Foreskin fibroblast (primary cell): ENCODE measurements at places on chromosomes 7 and 10.
A peak's percentile ranks its signal among the peaks of the same experiment; 100 is the strongest.

- DNase-seq = peak; percentile 15
These were observed 45.5 kb upstream of the ZNRF2 start for GRCh38 chr7:30238721-30239441.

DNA sequence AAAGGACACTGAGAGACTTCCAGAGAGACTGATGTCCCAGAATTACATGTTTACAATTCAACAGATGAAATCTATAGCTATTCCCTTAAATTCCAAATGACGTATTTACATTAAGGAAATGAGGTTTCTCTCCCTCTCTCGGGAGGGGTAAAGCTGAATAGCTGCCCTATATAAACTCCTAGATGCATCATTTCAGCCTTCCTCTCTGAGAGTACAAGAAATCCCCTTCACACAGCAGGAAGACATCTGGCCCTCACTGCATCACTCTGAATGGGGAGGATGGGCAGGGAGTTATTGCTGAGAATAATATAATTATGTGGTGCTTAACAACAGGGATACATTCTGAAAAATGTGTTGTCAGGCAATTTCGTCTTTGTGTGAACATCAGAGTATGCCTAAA is 11.0 kb downstream of the POT1 start:
- DNase-seq = no peak

DNA sequence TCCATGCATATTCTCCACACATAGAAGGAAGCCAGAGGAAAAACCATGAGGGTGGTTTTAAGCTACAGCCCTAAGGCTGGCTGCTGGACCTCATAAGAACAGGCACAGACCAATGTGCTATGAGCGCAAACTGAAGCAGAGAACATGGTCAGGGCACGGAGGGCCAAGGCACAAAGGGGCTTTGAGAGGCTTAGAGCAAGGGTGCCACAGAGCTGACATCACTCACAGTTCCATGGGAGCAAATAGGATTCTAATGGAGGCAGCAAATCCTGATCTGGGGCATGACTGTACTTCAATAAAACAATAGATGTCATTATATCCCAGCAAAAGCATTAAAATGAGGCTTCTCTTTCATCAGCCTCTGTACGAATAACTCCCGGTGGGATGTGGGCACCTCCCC is 162.4 kb downstream of the COBL start:
- no peak for DNase-seq

GRCh38 chr7:139254281-139254680 is 23.2 kb downstream of the UBN2 start:
- DNase-seq = no peak

DNA sequence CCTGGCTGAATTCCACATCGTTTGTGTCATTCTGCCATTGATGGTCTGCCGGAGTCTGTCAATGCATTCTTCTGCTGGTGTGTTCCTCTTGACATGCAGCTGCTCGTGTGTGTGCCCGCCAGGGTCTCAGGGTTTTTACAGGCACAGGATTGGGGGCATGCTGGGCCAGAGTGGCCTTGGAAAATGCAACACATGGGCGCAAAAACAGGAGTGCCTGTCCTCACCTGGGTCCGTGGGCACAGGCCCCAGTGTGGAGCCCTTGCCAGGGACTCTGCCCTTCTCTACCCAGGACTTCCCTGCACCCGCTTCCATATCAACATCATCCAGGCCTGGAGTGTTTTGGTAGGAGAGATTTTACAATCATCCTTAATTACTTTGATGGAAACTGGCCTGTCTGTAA is 340.7 kb downstream of the KIF20B start:
- DNase-seq = no peak
